ENCODE measurements at places on chromosomes 13 and 19.

- no peak for DNase-seq
These were observed 9.2 kb upstream of the WASF3 start for GRCh38 chr13:26548205-26548765.

- DNase-seq = no peak
These were observed 7.1 kb downstream of the POLR1G start for GRCh38 chr19:45413497-45413896.

DNA sequence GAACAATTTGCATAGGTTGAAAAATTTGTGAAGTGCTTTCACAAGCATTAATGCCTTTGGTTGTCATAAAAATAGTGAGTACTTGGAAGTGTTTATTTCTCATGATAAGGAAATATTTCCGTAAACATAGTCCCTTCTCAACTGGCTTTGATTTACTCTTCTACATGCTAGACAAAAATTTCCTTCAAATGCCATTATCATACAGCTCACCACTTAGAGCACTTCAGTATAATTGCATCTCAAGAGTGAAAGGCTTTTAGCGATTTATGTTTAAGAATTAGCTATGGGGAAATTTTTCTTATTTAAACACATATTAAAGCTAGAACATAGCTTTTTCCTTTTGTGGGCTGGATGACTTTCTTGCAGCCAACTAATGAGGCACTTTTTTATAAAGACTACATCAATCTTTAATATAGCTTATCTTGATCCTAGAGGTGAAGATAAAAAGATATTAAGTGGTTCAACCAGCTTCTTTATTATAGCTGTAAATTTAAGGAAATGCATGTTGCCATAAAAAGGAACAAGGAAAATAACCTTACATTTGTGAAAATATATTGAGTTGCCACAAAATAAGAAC is 656.8 kb downstream of the SLITRK6 start:
- no peak for DNase-seq

DNA sequence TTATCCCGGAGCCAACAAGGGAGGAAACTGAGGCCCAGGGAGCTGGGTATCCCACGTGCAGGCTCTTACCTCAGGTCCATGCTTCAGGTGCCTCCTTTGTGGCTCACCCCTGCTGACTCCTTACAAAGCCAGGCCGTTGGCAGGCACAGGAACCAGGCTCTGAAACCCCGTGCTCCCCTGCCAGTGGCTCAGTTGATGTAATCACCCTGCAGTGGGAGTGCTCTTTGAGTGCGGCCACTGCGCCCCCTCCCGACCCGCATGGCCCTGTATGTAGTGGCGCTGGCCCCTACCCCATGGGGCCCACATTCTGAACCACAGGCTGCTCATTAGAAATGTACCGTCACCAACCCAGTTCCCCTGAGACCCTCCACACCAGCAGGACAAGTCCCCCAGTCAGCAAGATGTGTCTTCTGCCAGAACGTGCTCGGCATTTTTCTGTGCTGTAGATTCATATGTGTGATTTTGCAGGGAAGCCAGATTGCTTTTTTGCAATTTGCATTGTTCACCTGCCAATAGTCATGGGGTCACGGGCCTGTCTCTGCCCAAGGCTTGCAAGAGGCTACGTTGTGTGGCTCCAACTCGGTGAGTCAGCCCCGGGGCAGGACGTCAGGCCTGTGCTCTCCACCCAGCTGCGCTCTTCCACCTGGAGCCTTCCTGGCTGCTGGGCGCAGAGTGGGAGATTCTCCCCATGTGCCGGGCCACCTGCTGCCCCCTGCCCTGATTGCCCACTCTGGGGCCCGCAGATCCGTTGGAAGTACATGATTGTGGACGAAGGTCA is 60.3 kb downstream of the SMARCA4 start:
- no peak for DNase-seq

- DNase-seq = no peak
These were observed 42.1 kb upstream of the EBPL start for GRCh38 chr13:49733181-49733951.

DNA sequence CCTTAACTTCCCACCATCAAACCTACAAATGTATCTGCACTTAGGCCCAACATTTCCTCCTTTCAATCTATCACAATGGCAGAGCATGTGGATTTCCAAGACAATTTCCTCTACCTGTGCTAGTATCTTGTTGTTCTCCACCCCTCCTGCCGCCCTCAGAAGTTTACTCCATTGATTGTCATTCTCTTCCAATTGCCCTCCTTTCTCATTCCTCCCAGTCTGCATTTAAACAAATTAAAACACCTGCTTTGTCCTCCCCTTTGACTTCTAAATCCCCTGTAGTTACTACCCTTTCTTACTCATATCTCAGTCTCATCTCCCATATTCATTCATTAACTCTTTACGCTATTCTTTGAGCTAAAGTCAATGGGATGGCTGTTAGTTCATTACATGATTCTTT is 370.6 kb downstream of the DIAPH3 start:
- no peak for DNase-seq

- DNase-seq = peak; percentile 62
These were observed 10.4 kb upstream of the TYK2 start for GRCh38 chr19:10390652-10391286.

DNA sequence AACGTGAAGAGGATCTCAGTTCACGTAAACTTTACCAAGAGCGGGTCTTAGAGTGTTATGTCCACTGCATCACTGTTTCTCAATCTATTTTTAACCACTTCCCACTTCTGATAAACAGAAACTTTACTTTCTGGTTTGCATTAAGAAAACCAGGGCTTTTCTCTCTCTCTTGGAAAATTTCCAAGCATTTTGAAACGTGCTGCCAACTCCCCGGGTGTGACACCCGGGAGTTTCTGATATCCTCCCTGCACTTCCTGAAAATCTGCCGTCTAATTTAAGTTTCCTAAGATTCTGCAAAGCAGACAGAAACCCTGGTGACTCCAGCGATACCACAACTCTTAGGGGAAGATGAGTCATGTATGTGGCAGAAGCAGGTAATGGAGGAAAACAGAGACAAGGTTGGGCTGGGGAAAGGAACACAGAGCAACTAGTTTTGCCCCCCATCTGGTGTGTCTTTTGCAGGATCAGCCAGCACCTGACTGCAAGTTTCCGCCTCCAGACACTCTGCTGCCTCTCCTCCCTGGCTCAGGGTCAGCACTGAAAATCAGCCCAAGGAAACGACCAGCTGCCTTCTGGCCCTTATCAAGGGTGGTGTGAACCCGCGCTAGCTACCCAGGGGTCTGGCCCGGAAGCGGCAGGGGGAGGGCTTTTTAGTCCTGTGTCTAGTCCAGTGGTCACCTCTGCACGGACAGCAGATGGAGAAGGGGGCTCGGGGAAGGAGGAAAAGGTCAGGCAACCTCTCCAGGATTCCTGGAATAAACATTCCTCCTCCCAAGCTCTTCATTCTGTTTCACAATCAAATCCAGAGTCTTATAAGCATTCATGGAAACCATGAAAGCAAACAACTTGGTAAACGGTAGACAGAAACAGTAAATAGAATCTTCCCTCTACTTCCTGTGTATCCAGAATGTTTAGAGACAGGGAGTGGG is 11.3 kb upstream of the FFAR2 start:
- DNase-seq = no peak

DNA sequence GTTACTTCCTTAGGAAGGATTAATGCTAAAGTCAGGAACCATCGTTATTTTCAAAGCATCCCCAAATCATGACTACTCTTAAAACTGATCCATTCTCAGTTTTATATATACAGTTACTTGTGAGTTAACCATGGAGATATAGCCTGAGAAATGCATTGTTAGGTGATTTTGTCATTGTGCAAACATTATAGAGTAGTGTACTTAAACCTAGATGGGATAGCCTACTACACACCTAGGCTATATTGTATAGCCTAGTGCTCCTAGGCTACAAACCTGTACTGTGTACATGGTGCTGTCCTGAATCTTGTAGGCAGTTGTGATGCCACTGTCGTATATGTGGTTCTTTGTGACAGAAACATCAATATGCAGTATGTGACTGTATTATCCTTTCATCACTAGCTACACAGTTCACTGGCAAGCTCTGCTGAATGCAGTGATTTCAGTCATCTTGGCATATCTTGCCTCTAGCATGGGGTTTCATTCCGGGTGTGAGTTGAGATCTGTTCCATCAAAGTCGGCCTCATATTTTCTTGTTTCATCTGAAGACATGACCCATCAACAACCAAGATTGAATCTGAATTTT is 45.3 kb downstream of the CDK8 start:
- no peak for DNase-seq

- no peak for DNase-seq
These were observed 52.8 kb downstream of the COL4A2 start for GRCh38 chr13:110359840-110360301.

GRCh38 chr13:40087091-40088002 is 431.9 kb downstream of the COG6 start:
- DNase-seq = no peak

Data from astrocyte of the cerebellum (primary cell).